HFFc6 (cell line): ENCODE measurements at places on chromosomes 3 and 15. TPM values are rescaled to one million over a fixed set of nuclear protein-coding genes. Genes with fewer than 3 reads are reported as not detected.

GRCh38 chr3:127755305-127755681, 67.0 kb downstream of the MGLL start:
- peaks cover 1% of the 10 kb centered on the region; the same call in 1 of the 2 replicates for H3K27me3 ChIP-seq
- no peak overlapping the region for H3K27ac ChIP-seq
- DNase-seq = no peak
- peaks cover 45% of the 10 kb centered on the region for H3K36me3 ChIP-seq
- H3K4me1 ChIP-seq = peaks cover 34% of the 10 kb centered on the region

EFCC1 gene
- total RNA-seq = not detected in 3 replicates

GRCh38 chr3:46997453-46998091, 18.1 kb downstream of the NBEAL2 start:
- H3K4me3 ChIP-seq = no peak overlapping the region
- DNase-seq = no peak
- H3K4me1 ChIP-seq = peaks cover 12% of the 10 kb centered on the region
- no peaks in the 10 kb centered on the region for H3K27me3 ChIP-seq

GRCh38 chr15:50916400-50916799, 7.9 kb downstream of the AP4E1 start:
- H3K27me3 ChIP-seq = no peaks in the 10 kb centered on the region
- H3K27ac ChIP-seq = no peak overlapping the region

DNA sequence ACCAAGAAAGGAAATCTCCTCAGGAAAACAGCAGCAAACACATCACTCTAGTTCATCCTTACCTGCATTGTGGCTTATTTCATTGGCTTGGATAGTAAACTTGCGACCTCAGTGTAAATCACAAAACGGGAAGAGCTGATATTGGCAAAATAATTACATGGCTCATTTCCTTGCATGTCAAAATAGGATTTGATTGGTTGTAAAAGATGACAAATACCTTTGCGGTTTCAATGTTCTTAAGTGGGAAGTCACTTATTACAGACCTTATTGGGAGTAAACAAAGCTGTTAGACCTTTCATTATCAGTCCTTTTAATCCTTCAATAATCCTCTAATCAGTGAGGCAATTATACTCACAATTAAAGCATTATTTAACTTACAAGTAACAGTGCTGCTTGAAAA, 590.6 kb downstream of the MAGI1 start:
- DNase-seq = no peak
- no peaks in the 10 kb centered on the region for H3K27me3 ChIP-seq
- H3K4me1 ChIP-seq = peaks cover 13% of the 10 kb centered on the region

DNA sequence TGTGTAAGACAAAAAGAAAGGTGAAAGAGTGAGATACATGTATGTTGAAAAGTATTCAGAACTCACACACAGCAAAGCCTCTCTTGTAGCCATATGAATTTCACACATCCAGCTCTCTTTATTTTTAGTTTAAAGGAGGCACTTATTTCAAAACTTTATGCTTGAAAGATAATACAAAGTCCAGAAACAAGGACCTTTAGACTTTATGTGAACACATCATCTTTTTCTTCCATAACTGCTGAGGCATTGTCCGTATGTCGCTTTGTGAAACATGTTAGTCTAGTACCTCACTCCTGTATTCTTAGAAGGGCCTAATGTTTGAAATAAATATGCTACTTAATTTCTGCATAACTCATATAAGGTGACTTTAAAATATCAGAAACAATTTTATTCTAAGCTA, 763.4 kb downstream of the GBE1 start:
- DNase-seq = no peak
- no peaks in the 10 kb centered on the region for H3K4me1 ChIP-seq
- no peak overlapping the region for H3K4me3 ChIP-seq
- H3K27me3 ChIP-seq = no peaks in the 10 kb centered on the region

DNA sequence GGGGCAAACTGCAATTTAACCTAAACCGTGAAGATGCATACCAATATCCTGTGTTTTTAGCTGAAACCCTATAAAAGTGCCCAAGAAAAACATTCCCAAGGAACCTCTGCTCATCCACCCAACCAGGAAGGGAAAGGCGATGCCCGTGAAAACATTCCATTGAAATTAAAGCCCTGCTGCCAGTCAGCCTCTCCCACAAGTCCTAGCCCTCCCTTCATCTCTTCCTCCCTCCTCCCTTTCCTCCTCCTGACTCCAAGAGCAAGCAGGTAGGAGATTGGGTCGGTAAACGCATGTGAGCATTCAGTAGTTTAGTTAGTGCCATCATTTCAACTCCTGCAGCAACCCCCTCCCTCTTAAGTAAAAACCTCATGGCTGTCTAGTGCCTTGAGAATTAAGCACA, 27.7 kb downstream of the HES1 start:
- no peak overlapping the region for H3K27ac ChIP-seq
- no peak overlapping the region for H3K4me3 ChIP-seq
- no peaks in the 10 kb centered on the region for H3K4me1 ChIP-seq
- DNase-seq = no peak

KLHL6 gene
- not detected in 3 replicates for total RNA-seq

DNA sequence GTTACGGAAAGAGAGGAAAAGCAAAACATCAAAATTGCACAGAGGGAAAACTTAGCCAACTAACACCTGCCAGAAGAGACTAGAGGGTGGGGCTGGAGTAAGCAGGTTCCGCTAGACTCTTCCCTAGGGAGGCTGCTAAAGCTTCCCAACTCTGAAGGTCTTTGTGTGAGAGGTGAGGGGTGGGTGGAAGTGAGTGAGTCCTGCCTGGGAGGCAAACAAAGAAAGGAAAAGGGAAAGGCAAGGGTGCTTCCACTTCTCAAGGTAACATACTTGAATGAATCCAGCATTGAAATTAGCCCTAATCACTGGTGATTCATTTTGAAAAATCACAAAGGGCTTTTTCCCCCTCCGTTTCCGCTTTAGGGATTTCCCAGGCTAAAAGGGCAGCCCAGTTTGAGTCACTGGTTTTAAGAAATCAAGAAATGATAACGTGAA, 220.5 kb upstream of the ADAMTS9 start:
- H3K27me3 ChIP-seq = no peaks in the 10 kb centered on the region; the same call in 1 of the 2 replicates
- no peak for DNase-seq
- H3K27ac ChIP-seq = no peak overlapping the region
- H3K36me3 ChIP-seq = no peaks in the 10 kb centered on the region
- no peak overlapping the region for H3K4me3 ChIP-seq

DNA sequence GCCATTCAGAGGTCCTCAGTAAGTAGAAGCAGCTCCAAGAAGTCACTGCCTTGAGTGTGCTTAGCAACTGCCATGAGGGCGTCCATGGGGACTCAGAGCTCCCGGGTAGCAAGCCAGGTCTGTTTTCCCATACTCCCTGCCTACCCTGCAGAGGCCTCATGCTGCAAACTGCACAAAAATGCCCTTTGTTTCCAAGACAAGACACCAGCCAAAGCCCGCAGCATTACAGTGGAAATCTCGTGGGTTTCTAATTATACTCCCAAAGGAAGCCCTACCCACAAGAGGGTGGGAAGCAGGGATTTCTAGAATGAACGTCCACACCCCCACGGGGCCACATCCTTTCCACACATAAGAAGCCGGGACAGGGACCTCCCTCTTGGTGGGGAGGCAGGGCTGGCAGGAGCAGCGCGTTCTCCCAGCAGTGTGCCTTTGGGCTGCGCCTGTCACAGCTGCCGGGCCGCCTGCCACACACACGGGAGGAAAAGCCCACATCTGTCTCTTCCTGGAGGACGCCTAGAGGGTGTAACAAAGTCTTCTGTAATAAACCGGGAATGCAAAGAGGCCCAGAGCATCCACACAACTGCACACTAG, 31.1 kb downstream of the FAM174B start:
- no peaks in the 10 kb centered on the region for H3K36me3 ChIP-seq
- DNase-seq = no peak
- H3K4me3 ChIP-seq = no peak overlapping the region
- no peaks in the 10 kb centered on the region; the same call in 1 of the 2 replicates for H3K27me3 ChIP-seq

DNA sequence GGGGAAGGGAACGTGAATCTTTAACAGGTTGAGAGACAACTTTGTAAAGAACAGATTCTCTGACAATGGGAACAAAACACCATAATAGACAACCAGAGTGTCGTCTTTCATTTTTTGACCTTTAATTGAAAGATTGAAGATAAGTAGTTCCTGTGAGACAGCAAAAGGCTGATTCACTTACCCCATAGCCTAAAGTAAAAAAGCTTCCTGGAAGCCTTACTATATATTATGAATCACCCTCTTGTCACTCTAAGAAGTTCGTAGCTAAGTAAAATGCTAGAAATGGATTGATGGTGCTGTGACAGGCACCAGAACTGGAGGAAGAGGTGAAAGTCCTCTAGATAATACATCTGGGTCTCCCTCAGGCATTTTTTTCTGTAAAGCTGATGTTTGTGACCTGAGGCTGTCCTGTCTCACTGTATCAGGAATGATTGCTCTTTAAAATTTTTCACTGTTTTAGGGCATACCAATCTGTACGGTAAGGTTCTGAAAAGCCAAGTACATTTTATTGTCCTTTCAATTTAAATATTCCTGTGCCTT, 824.6 kb upstream of the SEMA6D start:
- no peaks in the 10 kb centered on the region for H3K27me3 ChIP-seq
- no peaks in the 10 kb centered on the region for H3K36me3 ChIP-seq
- no peak overlapping the region for H3K27ac ChIP-seq
- no peak overlapping the region for H3K4me3 ChIP-seq
- DNase-seq = no peak

DNA sequence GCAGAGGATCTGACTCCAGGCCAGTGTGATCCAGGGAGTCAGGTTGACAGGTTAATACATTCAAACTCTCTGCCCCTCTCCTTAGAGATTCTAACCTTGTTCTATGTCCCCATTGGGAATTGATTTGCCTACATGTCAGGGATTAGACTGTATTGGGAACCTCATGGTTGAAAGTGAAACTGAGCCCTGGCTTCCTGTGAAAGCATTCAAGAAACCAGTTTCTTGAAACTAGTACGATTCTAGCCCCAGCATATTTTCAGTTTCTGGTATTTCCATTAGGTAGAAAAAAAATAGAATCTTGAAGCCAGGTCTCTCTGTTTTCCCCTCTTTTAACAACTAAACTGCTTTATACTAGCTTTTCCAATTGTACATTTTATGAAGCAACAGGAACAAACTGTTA, 140.4 kb upstream of the ABI3BP start:
- no peak overlapping the region for H3K4me3 ChIP-seq
- no peak for DNase-seq
- H3K27ac ChIP-seq = no peak overlapping the region
- peaks cover 14% of the 10 kb centered on the region for H3K36me3 ChIP-seq

TMEM158 gene
- total RNA-seq = 28.6 to 78.2 TPM (median 45.3 TPM) in 3 replicates

ITIH3 gene
- total RNA-seq = 0.52 and 0.77 TPM in 2 replicates

DNA sequence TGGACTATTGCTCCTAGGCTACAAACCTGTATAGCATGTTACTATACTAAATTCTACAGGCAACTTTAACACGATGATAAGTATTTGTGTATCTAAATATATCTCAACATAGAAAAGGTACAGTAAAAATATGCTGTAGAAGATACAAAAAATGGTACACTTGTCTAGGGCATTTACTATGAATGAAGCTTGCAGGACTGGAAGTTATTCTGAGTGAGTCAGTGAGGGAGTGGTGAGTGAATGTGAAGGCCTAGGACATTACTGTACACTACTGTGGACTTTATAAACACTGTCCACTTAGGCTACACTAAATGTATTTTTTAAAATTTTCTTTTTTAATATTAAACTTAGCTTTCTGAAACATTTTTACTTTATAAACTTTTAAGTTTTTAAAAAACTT, 140.5 kb upstream of the SGO1 start:
- no peak overlapping the region for H3K4me3 ChIP-seq
- H3K27ac ChIP-seq = no peak overlapping the region
- H3K36me3 ChIP-seq = no peaks in the 10 kb centered on the region
- peak; percentile 25 for DNase-seq

- no peak overlapping the region for H3K27ac ChIP-seq
- no peak for DNase-seq
- no peak overlapping the region for H3K4me3 ChIP-seq
These were observed 7.7 kb upstream of the DIS3L start for GRCh38 chr15:66285533-66286280.

SLC24A1 gene
- 8.6 and 11.3 TPM in 2 replicates for total RNA-seq

- H3K4me3 ChIP-seq = no peak overlapping the region
- H3K4me1 ChIP-seq = peaks cover 47% of the 10 kb centered on the region
- DNase-seq = no peak
These were observed 72.1 kb downstream of the RFTN1 start for GRCh38 chr3:16441371-16441875.

DNA sequence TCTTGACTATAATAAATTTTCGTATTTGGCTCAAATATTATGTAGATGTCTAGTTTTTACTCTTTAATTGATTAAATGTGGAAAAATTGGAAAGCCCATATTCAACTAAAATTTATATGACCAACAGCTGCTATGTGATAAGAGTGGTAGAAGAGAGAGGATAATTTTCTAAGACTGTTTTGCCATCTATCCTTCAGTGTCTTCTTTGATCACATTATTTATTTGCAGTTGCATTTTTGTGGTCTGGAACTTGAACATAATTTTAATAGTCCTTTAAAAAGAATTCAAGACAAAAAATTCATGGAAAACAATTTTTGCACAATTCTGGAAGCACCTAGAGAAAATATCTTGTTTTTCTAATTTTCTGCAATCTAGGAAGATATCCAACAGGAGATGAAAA, 213.3 kb upstream of the THBS1 start:
- H3K4me1 ChIP-seq = peaks cover 57% of the 10 kb centered on the region
- peaks cover 1% of the 10 kb centered on the region; the same call in 1 of the 2 replicates for H3K27me3 ChIP-seq
- peak overlapping the region; percentile 42; the same call in 1 of the 2 replicates for H3K27ac ChIP-seq
- no peak overlapping the region for H3K4me3 ChIP-seq
- H3K36me3 ChIP-seq = peaks cover 41% of the 10 kb centered on the region

- H3K27me3 ChIP-seq = peaks cover under 1% of the 10 kb centered on the region
- H3K4me3 ChIP-seq = no peak overlapping the region
- H3K27ac ChIP-seq = peak overlapping the region; percentile 48
- peaks cover 6% of the 10 kb centered on the region; the same call in 1 of the 2 replicates for H3K36me3 ChIP-seq
- peaks cover 75% of the 10 kb centered on the region for H3K4me1 ChIP-seq
These were observed 43.8 kb upstream of the UACA start for GRCh38 chr15:70806992-70807712.

ACAN gene
- total RNA-seq = not detected in 3 replicates

DNA sequence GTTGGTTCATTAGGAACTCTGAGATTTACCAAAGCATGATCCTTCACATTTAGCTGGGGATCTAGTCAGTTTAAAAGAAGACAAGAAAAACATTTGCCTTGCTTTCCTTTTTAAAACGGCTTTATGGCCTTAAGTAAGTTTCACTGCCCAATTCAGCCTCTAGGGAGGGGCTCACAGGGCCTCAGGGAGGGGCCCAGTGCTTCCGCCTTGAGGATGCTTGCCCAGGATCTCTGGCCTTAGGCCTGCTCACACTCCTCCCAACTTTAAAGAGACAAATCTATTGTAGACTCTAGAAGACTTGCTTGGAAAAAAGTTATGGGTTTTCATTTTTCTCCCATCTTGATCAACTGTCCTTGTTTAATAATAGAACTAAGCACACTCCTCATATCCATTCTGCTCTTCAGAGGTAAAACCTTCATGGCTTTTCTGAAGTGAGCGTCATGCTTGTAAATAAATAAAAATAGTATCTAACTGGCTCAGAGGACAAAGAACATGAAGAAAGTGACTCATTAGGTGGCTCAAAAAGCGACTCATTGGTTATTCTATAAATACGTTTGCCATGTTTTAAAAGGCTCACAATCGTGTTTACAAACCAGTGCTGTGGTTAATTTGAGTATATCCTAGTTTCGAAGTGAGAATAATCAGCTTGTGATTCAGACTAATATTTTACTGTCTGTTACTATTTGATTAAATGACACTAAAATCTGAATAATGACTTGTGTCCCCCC, 13.7 kb downstream of the PDHB start:
- peak overlapping the region; percentile 66 for H3K27ac ChIP-seq
- peaks cover 5% of the 10 kb centered on the region; the same call in 1 of the 2 replicates for H3K36me3 ChIP-seq
- peak; percentile 77 for DNase-seq
- H3K4me3 ChIP-seq = no peak overlapping the region
